Cardiac septum (tissue), 1 donor: ENCODE measurements at places on chromosomes 5 and 9.

GRCh38 chr5:52342361-52342760 is 445.4 kb upstream of the ITGA1 start:
- no peak for DNase-seq

DNA sequence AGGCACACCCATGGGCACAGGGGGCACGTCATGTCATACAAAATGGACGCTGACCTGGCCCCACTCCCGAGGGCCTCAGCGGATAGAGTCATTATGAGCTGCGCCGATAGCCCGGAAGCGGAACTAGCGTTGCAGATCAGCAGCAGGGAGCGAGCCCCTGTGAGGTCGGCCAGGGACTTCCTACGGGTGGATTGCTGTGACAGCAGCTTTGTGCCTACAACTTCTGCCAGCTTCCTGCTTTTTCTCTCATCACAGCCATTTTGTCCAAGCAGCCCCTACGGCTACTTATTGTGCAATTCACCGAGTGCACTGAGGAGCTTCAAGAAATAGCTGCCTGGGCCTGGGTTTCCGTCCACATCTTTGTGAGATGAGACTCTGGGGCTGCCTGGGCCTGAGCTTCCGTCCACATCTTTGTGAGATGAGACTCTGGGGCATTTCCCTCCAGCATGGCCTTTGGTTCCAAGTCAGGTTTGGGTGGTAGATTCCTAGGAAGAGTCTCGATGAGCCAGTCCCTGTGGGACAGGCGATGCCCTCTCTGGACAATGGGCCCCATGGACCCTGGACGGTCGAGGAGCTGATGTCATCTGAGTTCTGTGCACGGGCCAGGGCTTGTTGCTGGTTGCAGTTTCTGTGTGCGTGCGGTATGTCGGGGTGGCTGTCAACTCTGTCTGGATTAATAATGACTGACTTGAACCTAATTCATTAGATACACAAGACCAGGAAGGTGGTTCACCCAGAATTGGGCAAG is 67.0 kb upstream of the GNE start:
- no peak for DNase-seq

DNA sequence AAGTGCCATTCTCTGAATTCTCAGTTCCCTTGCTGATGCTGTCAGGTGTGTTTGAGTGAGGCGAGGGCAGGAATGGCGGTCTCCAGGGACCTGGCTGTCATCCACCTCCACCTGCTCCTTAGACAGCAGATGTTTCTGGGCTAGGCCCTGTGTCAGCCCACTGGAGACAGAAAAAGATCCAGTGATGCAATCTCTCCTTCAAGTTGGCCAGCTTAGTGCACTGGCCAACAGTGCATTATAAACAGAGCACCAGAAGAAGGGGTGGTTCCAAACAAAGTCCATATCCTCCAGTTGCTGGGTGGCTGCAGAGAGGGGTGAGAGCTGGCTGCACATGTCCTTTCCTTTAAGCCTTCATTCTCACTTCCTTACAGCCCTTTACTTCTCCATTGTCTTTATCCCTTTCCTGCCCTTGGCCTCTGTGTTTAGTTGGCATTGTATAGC is 26.5 kb downstream of the NANS start:
- no peak for DNase-seq

DNA sequence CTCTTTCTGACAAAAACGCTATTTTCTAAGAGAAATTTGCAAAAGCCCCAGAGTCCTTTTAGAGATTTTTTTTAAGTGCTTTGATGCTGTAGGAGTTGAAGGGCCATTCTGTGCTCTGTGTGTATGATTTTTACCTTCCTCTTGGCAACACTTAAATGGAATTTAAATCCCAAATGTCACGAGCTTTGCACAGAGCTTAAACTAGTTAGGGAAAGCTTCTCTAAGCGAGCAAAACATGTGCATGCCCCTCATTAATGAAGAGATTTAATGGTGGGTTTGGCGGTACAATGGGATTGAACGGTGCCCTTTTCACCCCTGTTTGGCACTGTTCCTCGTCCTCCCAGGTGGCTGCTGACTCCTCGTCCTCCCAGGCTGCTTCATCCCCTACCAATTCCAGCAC is 220.7 kb downstream of the DRD1 start:
- no peak for DNase-seq
